Anterior cingulate cortex (tissue), 58 donors: ENCODE measurements at places on chromosomes 2 and 18.

- DNase-seq, result no peak
Observed at GRCh38 chr2:207317378-207317984, 151.7 kb upstream of the KLF7 start.

GRCh38 chr2:218249691-218250090 is 11.1 kb upstream of the GPBAR1 start:
- no peak for DNase-seq

DNA sequence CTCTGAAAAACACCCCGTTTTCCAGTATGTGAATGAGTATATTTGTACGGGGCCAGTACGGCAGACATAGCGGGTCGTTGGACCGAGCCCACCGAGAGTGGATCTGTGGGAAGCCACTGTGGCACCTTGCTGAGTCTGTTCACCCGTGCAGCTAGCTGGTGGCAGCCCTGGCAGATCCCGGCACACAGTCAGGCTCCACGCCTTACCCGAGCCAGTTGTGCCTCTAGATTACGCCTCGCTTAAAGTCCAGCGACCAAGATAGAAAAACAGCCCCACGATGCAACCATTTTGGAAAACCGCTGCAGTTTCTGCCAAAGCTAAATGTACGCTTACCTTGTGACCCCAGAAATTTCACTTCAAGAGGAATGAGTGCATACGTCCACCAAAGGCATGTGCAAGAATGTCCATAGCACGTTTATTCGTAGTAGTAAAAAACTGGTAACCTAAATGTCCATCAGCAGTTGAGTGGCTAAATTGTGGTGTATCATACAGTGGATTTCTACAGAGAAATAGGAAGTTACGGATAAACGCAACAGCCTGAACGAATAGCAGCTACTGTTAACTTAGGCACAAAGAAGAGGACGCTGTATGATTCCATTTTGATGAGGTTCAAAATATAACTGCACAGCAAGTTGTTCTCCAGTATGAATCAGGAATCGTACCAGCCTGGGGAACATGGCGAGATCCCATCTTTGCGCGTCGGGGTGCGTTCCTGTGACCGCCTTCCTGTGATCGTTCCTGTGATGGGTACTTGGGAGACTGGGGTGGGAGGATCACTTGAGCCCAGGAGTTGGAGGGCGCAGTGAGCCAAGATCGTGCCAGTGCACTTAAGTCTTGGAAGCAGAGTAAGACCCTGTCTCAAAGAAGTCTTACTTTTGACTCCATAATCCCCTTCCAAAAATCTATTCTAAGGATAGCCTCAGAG is 688 bp upstream of the WDR33 start:
- DNase-seq, result peak; percentile 68

DNA sequence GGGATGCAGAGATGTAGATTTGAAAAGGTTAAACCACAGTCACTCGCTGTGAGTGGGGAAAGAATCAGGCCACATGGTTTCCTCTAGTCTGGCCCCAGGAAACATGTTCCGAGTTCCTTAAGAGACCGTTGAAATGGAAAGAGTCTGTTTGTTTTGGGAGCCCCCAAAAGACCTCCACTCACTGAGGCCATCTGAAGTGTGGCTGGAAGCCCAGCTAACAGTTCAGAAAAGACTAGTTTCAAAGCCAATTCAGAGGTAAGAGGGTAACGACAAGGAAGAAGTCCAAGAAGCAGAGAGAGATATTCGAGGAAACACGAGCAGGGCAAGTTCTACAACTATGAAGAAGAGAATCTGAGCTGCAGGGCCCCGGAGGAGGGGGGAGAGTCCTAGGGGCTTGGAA is 61.0 kb downstream of the APOB start:
- no peak for DNase-seq

GRCh38 chr2:68839260-68839833 is 31.9 kb downstream of the BMP10 start:
- DNase-seq, result no peak

- DNase-seq, result no peak
Observed at GRCh38 chr18:13227910-13228309, 9.3 kb downstream of the LDLRAD4 start.

DNA sequence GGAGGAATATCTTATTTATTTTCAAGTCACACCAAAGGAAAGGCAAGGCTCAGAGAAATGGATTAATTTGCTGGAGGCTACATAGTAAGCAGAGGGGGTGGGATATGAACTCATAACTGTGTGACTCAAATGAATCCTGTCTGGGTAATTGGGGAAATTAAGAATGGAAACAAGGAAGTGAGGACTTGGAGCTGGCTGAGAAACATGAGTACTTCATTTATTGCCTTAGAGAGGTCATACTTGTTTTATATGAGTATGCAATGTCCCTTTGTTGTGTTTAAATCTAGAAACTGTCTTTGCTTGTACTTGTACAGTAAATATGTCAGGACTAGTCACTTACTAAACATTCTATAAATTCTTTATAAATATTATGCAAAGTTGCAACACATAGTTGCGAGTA is 2166.7 kb upstream of the PIK3C3 start:
- no peak for DNase-seq

DNA sequence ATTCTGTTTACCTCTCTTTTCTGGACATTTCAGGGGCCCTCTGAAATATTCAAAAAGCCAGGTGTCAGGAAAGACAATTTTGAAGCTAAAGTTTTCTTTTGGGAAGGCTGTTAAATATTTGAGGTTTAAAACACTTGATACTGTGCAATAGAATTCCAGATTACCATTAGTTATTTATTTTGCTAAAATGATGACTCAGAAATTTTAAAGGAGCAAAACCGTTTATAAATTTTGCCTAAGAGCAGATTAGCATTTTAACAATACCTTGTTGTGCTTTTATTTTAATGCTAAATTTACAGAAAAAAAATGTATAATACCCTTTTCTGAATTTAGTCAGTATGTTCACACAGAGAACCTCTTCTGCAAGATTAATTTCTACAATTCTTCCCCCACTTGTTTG is 1159.9 kb downstream of the DSC3 start:
- DNase-seq, result no peak

GRCh38 chr2:110948027-110948674 is 172.6 kb upstream of the BCL2L11 start:
- no peak for DNase-seq

- DNase-seq, result no peak
Observed at GRCh38 chr2:100137866-100138570, 4.4 kb downstream of the AFF3 start.

- DNase-seq, result no peak
Observed at GRCh38 chr2:15874321-15874720, 66.0 kb upstream of the MYCN start.

- no peak for DNase-seq
Observed at GRCh38 chr2:152740743-152741328, 22.4 kb downstream of the ARL6IP6 start.

DNA sequence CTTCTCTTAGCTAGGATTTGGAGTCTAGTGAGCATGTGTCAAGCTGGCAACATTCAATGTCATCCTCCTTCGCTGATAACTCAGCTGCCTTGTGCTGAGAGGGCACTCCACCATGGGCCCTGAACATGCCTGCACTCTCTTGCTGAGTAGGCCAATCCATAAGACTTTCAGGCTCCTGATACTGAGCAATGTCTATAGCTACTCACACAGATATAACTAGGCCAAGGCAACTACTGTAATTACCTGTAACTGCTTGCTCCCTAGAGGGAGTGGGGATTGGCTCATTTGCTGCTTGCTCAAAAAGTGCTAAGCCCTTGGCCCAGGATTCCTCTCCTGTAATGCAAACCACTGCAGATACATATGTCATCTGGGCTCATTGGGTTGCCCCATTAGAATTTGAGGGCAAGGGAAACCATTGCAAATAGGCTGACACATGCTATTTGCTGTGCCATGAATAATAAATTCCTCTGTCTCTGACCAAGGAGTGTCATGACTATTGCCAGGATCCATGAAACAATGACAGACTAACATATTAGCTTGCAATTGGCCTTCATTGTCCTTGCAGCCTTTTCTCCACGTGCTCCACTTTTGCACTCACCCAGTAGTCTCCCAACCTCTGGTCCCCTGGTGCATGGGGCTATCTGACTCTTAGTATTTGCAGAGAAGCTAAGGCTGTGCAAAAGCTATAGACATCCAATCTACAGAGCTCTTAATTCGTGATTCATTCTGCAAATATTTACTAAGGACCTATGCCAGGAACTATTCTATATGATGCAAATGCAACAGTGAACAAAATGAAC is 36.9 kb upstream of the BMPR2 start:
- DNase-seq, result no peak

GRCh38 chr2:156125018-156125417 is 207.5 kb downstream of the NR4A2 start:
- DNase-seq, result no peak

GRCh38 chr18:72720116-72720515 is 147.7 kb downstream of the NETO1 start:
- no peak for DNase-seq

- no peak for DNase-seq
Observed at GRCh38 chr18:26813043-26813442, 52.5 kb downstream of the AQP4 start.

- DNase-seq, result no peak
Observed at GRCh38 chr18:45049578-45050319, 369.1 kb downstream of the SETBP1 start.

- no peak for DNase-seq
Observed at GRCh38 chr2:130890941-130891669, 54.4 kb downstream of the ARHGEF4 start.

DNA sequence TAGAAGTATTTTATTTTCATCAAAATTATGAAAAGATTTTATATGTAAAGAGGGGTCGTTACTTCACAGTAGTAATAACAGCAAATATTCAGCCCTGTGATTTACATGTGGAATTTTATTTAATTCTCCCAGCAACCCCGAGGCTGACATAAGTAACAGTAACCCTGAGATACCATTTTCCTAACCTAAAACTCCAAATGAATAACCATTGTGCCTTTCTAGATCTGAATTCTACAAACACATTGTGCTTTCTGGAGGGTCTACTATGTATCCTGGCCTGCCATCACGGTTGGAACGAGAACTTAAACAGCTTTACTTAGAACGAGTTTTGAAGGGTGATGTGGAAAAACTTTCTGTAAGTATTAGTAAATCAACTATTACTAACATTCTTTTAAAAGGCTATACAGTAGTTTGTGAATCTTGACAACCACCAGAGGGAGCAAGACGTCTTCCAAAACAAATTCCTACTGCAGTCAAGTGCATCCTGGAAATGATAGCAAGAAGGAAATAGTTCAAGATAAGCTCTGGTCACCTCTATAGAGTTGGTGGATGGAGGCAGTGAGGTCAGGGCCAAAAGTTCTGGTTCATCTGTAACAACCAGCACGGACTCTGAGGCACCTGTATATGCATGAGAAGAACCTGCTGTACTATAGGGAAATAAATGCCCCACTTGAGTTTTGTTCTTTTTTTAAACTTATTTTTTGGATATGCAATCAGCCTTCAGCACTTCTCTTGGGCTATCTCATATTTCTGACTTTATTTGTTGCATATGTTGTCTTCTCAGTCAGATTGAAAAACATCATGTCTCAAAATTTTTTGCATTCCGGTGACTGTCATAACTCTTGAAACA is 37.4 kb downstream of the ACTR2 start:
- no peak for DNase-seq

DNA sequence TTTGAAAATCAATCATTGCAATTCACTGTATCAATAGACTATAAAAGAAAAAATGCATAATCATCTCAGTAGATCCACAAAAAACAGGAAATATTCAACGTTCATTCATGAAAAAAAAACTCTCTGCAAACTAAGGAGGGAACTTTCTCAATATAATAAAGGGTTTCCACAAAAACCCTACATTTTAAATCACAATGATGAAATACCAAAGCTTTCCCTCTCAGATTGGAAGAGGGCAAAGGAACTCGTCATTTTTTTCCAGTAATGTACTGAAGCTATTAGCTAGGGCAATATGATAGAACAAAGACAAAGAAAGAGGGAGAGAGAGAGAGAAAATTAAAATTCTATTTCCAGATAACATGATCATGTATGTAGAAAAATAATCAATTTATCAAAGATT is 167.1 kb upstream of the RBMS1 start:
- DNase-seq, result no peak

DNA sequence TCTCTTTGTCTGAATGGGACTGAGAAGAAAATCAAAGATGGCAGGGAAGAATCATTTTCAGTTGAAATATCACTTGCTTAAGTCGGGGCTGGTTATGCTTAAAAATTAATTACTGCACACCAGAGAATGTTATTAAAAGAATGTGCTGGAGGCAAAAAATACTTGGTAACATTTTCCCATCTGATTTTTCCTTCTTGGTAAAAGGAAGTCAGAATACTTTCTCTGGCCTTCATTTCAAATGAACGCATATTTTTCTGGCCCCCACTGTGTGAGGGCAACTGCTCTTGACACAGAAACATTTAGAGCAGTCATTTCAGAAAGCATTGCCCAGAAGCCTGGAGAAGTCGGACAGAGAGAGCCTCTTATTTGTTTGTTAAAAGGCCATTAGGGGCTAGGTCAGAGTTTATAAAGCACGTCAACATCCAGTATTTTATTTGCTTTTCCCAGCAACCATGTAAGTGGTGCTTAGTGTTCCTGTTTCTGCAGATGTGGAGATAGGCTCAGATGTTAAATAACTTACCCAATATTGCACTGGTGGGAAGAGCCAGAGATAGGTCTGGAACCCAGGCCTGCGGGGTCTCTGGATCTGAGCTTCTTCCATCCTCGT is 32.9 kb upstream of the LYPD6B start:
- no peak for DNase-seq

- DNase-seq, result no peak
Observed at GRCh38 chr2:33223856-33224255, 252.6 kb upstream of the RASGRP3 start.

GRCh38 chr2:238568455-238569440 is 142.0 kb downstream of the ASB1 start:
- DNase-seq, result no peak

DNA sequence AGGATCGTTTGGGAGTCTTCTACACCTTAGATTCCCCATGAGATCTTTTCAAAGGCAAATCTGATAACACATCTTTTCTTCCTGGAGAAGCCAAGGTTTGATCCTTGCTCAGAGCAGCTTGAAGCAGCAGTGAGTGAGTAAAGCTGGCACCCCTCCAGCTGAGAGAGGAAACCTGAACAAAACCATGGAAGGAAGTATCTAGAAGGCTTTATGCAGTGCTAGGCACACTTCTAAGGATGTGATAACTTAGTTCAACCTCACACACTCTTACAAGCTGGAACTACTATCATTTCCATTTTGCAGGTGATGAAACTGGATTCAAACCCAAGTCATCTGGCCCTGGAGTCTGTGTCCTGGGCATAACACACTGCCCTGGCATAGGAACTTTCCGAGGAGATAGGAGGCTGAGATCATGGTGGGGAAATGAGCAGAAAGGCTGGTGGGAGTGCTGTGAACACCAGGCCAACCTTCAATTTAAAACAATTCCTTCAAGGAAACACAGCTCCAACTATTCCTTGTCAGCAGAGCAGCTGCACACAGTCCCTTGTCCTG is 71.2 kb downstream of the CTAGE1 start:
- no peak for DNase-seq

- DNase-seq, result no peak
Observed at GRCh38 chr18:13218368-13218991, at the start of gene LDLRAD4. Gene LDLRAD4, plus strand, starts transcription at chr18:13218760.
